Stimulated activated CD4-positive, alpha-beta T cell treated with anti-CD3 and anti-CD28 coated beads, Interleukin-2, amount 100 ng/mL, for 4 hours (primary cell): ENCODE measurements at places on chromosomes 6 and 20.

- no peak for DNase-seq
Observed at GRCh38 chr6:116974526-116975316, 97.7 kb downstream of the RFX6 start.

- no peak for DNase-seq
Observed at GRCh38 chr6:713351-713750, 20.4 kb upstream of the EXOC2 start.

- no peak for DNase-seq
Observed at GRCh38 chr6:35213824-35214756, at the start of gene SCUBE3. SCUBE3 (plus strand) TSS chr6:35213956; CDS start chr6:35214419, 463 bp downstream.

DNA sequence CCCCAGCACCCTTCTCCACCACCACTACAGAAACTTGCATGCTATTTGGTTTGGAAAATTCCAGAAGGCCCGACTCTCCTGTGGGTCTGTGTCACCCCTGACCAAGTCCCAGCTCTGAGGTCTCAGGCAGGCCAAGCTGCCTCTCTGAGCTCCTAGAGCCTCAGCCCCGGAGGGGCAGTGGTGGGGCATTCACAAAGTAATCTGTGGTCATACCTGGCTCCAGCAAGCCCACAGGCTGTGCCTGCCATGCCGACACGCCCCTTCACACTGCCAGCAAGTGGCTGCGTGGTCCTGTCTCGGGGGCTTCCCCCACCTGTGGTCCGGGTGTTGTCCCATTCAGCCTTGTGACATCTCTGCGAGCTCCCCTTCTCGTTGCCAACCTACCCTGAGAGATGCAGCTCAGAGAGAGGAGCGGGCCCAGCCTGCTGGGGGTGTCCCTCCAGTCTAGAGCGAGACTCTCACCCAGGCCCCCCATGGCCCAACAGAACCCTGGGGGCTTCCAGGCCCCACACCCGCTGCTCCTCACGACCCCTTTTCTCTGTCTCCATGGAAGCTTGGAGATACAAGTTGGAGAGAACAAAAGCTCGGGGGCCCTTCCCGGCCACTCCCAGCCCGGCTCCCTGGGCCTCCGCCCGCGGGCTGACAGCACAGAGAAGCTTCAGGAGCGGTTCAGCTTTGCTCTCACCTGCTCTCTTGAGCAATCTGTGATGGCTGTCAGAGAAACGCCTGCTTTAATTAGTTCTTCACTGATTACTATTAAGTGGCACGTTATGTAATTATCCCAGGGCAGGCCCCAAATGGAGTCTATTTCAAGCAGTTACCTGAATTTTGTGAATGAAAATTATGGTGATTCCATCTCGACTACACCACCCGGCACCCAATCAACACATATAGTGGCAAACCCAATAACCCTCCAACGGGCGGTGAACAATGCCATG, 147.7 kb upstream of the PHACTR3 start:
- DNase-seq: no peak

- no peak for DNase-seq
Observed at GRCh38 chr6:170446841-170447560, 106.1 kb downstream of the PSMB1 start.

- no peak for DNase-seq
Observed at GRCh38 chr6:154457881-154458284, 52.6 kb downstream of the CNKSR3 start.

DNA sequence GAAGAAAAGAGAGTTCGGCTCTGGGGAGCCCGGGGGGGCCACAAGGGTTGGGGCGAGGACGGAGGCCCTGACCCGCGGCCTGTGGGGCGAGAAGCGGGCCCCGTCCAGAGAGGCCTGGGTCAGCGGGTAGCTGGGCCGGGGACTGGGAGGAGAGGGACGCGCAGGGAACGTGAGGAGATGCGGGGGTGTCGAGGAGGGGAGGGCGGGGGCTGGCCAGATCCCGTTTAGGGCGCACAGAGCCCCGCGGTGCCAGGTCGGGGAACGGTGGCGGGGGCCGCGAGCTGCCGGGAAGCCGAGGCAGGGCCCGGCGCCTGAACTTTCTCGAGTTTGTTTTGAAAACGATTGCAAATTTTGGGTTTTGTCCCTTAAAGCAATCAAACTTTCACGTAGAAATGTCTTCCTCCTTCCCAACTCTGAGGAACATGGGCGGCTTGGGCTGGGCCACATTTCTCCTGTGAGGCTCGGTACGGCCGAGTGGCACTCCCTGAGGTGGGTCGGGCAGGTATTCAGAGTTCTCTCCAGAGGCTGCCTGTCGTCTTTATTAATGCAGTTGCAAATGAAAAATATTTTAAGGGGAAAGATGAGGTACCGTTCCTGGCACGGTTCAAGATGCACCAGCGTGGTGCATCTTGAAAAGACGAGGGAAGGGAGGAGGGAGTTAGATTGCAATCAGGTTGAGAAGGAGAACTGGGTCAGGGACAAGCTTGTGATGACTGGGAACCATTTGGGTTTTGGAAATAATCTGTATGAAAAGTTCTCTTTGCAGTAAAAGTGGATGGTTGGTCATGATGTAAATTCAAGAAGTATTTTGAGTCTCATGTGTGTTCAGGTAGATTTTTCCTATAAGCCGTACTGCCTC, 972 bp downstream of the RNF8 start:
- peak; percentile 2 for DNase-seq

- DNase-seq: no peak
Observed at GRCh38 chr6:45272626-45273025, 55.5 kb upstream of the RUNX2 start.

GRCh38 chr6:155498370-155498769, 42.7 kb upstream of the NOX3 start:
- no peak for DNase-seq

GRCh38 chr6:2381872-2382661, 136.7 kb upstream of the GMDS start:
- DNase-seq: no peak

DNA sequence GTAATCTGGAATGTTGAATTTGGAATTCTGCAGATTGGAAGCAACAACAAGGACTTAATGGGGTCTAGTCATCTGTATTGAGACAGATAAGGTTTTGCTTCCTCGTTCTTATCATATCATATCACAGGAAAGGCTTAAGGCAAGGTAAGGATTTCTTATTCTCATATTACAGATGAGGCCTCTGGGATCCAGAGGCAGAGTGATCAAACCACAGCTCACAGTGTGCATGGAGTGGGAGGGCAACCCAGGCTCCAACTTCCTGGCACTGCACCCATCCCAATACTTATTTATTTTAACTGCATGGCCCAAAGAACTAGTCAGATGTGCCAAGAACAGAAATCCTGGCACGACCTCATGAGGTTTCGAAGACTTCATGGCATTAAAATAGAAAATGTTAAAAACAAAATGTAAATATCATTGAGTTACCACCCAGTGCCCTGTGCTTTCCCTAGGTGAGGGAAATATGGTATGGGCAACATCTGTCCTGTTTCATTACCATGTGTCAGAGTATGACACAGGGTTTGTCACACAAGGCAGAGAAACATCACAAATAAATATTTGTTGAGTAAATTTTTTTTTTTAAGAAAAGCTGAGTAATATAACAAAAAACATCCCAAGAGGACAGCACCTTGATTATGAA, 191.9 kb downstream of the ISM1 start:
- no peak for DNase-seq

- DNase-seq: no peak
Observed at GRCh38 chr6:9039258-9039657, 603.9 kb upstream of the SLC35B3 start.

GRCh38 chr6:85405175-85405852, 44.6 kb upstream of the NT5E start:
- DNase-seq: no peak

DNA sequence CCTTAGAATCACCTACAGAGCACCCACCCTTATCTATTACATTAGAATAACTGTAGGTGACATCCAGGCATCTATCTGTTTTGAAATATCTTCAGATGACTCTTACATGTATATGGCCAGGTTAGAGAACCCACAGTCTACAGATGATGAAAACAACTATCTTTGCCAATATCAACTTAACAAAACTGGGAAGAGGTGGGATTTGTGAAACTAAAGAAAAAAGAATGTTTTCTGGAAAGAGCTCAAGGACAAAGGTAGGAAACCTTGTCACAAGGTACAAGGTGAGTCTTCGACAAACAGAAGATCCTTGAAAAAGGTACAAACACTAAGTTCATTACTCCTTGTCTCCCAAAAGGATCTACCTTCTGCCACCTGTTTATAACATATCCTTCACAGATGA, 47.0 kb upstream of the DST start:
- no peak for DNase-seq

DNA sequence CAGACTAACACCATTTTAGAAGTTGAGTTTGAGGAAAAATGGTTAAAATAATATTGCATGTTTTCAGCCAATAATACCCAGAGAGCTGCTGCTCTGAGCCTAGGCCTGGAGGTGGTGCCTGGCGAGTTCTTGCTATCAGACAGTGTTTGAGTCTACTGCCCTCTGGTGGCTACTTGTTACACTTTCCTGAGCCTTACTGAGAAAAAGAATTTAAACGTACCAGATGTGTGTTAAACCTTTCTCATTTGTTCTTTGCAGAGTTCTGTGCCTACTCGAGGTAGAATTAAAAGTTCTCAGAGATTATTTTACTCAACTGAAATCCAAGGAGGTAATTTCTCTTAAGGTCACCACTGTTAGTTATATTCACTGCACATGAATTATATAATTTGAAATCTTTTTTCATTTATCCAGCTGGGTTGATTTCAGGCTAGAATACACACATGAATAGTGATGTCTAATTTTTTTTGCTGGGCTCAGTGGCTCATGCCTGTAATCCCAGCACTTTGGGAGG, 38.2 kb downstream of the SHLD1 start:
- DNase-seq: peak; percentile 74

DNA sequence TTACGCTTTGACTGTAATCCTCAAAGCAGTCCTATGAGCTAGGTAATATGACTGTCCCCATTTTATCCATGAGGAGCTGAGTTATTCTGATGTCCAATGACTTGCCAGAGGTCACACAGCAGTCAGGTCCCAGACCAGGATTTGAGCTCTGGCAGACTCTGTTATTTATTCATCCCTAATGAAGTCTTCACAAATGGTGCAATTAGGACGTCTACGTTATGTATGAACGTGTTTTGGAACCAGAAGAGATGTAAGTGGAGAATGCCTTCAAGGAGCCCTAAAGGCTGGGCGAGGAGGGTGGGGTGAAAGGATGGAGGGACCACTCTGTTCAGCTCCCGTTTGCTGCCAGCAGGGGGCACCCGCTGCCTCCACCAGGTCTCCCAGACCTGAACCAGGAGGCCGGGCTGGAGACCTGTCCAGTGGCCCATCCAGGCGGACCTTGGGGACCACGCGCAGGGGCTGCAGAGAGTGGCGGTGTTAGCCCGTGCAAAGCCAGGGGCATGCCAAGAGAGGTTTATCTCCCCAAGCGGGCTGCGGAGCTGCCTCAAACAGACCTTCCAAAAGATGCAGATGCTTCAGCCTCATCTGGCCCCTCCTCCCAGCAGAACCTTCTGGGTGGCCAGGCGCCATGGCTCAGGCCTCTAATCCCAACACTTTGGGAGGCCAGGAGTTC, 15.2 kb upstream of the ZNF335 start:
- DNase-seq: peak; percentile 50

DNA sequence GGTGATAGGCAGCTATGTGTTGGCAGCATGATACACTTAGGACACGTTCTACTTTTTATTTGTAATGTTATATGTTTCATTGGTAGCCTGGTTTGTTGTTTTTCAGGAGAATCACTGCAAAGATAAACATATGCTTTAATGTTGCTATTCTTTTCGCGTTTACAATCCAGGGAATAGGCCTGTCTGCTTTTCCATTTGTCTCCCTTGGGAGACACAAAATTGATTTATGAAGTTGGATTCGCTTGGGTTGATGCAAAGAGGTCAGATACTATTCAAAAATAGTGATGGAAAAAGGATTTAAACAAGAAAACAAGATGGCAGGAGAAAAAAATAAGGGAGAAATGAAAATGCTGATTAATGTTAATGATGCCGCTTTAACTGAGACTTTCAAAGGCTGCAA, 179.5 kb upstream of the SOX4 start:
- no peak for DNase-seq

DNA sequence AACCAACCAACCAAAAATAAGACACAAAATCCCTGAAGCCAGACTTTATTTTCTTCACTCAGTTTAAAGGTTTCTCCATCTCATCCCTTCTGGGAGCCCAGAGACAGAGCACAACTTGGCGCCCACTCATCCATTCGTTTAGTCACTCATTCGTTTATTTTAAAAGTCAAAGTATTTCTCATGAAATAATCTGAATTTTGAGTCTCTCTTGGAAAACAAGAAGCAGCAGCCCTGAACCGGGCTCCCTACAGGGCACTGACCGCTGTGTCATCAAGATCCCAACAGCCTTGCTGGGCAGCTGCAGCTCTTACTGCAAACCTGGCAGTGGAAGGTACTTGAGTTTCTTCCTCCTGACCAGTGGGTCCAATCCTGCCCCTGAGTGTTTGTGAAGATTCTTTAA, 171.6 kb downstream of the THBS2 start:
- no peak for DNase-seq

- no peak for DNase-seq
Observed at GRCh38 chr6:31977816-31978431, 3.9 kb upstream of the C4A start.

- no peak for DNase-seq
Observed at GRCh38 chr20:50325215-50325614, 134.6 kb downstream of the CEBPB start.

- DNase-seq: no peak
Observed at GRCh38 chr20:37662308-37662707, 31.5 kb upstream of the CTNNBL1 start.

DNA sequence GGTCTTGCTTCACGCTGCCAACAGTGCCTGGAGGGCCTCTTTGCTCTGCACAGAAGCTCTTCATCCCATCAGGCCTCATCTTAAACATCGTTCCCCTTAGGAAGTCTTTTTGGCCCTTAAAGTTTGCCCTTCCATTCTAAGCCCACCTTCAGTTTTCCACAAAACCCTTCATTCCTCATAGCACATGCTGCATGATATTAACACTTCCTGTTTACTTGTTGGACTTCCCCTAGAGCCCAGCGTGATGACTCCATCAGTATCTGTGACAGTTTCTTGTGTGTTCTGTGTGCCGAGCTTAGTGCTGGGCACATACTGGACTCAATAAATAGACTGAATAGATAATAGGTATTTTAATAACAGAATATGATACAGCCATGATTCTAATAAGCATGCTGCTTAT, 2.2 kb downstream of the NT5DC1 start:
- no peak for DNase-seq

DNA sequence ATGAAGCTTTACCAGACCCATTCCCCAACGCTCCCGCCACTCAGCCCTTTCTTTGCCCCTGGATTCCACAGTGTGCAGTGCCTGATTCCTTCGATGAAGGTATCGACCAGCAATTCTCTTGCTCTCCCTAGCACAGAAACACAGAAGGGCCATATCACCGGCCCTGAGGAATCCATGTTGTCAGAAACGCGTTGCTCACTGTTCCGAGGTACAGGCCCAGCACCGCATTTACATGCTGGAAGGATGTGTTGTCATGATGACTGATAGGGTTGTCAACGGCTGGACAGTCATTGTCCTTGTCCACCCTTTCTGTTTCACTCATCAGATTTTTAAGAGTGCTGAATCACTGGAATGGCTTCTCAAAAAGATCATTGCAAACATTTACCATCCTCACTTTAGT, 57.2 kb upstream of the GPR6 start:
- no peak for DNase-seq

GRCh38 chr6:34836008-34836407, 44.1 kb downstream of the BLTP3A start:
- DNase-seq: no peak
